ENCODE measurements at places on chromosomes 5 and 9.

DNA sequence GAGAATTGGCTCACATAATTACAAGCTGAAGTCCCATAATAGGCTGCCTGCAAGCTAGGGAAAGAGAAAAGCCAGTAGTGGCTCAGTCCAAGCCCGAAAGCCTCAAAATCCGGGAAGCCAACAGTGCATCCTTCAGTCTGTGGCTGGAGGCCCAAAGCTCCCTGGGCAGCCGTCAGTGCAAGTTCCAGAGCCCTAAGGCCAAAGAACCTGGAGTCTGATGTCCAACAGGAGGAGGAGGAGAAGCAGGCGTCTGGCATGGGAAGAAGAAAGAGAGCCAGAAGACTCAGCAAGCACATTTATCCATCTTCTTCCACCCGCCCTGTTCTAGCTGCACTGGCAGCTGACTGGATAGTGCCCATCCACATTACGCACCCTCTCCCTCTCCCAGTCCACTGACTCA is 213.4 kb downstream of the GAS1 start:
- no peak for DNase-seq

GRCh38 chr9:3526997-3527940 is 1.5 kb upstream of the RFX3 start:
- peak; percentile 79 for DNase-seq

DNA sequence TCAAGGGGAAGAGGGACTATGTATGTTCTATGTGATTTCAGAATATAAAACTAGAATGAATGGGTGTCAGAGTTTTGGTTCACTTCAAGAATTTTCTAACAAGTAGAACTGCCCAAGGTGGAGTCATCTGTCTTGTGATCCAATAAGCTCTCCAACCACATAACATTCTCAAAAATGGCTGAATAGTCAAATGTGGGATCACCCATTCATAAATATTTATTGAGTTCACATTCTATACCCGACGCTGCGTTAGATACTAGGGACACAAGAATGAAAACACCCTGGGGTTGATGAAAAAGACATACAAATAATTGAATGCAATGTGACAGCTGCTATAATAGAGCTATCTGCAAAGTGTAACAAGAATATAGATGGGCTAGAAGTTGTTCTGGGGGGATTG is 35.3 kb upstream of the TRAF1 start:
- DNase-seq, result no peak

- DNase-seq, result no peak
Observed at GRCh38 chr9:123028136-123028535, 5.3 kb upstream of the GPR21 start.

DNA sequence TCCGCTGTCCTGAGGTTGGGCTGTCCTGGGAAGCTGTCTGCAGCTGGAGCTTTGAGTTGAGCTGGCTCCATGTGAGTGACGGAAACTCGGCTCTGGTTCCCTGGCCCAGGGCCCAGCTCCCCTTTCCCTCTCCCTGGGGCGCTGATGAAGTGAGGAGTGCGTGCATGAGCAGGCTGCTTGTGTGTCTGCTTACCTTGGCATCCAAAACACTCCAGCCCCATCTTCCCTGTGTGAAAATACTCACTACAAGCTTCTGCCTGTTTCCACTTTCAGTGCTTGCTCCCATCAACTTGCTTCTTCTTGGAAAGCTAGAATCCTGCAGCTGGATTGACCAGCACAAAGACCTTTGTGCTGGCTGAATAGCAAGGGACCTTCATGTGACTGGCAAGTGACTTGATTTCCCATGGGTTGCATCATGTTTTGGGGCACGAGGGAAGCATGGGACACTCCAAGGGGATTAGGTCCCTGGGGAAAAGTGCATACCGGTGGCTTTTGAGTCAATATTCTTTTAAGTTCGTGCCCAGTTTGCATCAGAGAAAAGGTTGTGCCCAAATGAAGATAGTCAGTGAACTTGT is 198.1 kb downstream of the GADD45G start:
- no peak for DNase-seq

GRCh38 chr9:99220011-99220410 is 1.7 kb downstream of the ALG2 start:
- no peak for DNase-seq

- DNase-seq, result no peak
Observed at GRCh38 chr5:133839090-133839489, 129.3 kb downstream of the C5orf15 start.

DNA sequence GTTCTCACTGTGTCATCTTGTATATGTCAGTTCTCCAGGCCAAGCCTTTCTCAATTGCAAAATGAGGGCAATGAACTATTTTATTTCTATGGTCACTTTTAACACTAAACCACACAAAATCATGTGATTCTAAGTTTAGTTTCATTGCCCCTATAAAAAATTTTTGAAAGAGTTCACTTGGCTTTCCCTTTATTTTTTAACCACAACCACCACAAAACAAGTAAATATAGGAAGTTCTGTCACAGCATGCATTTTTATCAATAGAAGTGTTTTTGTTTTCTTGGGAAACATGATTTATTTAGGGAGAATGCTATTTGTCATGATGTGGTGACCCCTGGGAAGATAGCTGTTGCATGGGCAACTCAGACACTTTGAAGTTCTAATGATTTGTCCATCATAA is 169.1 kb downstream of the CSNK1G3 start:
- no peak for DNase-seq

DNA sequence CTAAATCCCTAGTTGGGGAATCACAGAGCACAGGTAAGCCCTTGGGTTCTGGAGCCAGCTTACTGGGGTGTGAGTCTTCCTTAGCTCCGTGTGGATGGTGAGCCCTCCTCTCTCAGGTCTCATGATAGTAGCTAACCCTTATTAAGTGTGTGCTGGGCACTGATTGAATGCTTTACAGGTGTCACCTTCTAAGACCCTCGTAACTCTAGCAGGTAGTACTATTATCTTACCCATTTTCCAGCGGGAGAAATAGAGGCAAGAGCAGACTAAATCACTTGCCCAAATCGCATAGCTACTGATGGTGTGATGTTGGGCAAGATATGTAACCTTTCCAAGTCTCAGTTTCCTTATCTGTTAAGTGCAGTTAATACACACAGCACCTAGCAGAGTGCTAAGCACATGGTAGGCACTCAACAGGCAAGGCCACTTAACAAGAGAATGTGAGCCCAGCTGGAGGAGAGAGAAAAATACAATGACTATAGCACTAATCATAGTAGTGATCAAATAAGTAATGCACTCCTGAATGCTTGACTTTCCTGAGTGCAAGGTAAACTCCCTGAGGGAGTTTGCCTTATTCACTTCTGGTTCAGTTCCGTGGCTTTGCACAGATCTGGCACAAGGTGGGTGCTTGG is at the start of gene DCANP1:
DCANP1 (minus strand) TSS at position 51 of the 632 bp plus-strand sequence. CDS start 240 bp downstream, outside the sequence.
- DNase-seq, result no peak

GRCh38 chr5:180128671-180129261 is 57.2 kb upstream of the RNF130 start:
- no peak for DNase-seq

GRCh38 chr5:124783794-124784193 is 37.4 kb upstream of the ZNF608 start:
- DNase-seq, result no peak

- no peak for DNase-seq
Observed at GRCh38 chr5:35151146-35151920, 79.0 kb downstream of the PRLR start.

- DNase-seq, result peak; percentile 72
Observed at GRCh38 chr5:40402007-40402364, 277.7 kb upstream of the PTGER4 start.

DNA sequence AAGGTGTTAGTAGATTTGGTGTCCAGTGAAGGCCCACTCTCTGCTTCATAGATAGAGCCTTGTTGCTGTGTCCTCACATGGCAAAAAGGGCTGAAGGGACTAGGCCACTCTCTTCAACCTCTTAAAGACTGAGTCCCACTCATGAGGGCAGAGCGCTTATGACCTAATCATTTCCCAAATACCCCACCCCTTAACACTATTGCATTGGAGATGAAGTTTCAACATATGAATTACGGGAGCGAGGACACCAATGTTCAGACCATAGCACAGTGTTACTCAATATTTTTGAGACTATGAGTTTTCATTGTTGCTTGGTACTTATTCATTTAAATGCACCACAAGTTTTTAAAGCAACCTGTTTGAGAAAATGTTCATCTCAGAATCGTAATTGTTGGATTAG is 8.8 kb upstream of the OTULINL start:
- no peak for DNase-seq

- DNase-seq, result peak; percentile 76
Observed at GRCh38 chr9:74887041-74887980, at the start of gene TRPM6. Gene TRPM6 (minus strand): TSS chr9:74887921. CDS start chr9:74887856, 65 bp downstream.

- no peak for DNase-seq
Observed at GRCh38 chr9:15189481-15189880, 117.5 kb downstream of the TTC39B start.

DNA sequence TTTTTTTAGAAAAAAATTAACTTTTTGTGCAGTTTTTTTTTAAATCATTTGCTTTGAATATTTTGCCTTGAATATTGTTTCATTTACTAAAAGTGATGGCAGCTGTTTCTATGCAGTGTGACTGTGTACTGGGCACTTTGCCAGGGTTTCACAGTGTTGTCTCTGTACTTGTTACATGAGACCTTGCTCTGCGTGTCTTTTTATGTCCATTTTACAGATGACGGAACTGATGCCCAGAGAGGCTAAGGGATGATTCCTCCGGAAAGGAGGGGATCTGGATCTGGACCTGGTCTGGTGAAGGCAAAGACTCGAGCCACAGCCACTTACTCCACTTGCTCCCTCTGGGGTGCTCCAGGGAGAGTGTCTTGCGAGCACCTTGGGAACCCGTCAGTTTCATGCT is 124.8 kb upstream of the PTCH1 start:
- DNase-seq, result no peak

DNA sequence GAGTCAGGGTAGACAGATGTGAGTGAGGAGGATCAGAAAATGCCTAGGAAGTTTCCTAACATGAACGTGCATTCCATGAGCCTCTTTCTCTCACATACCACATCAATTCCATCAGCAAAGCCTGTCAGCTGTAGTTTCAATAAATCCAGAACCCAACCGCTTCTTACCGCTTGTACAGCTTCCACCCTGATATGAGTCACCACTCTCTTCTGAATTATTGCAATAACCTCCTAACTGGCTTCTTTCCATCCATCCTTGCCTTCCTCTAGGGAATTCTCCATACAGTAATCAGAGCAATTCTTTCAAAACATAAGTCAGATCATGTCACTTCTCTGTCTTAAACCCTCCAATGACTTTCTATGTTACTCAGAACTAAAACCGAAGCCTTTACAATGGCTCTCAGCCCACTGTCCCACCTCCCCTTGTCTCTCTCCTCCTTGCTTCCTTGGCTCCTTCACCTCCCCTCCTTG is 8.1 kb upstream of the RAD23B start:
- DNase-seq, result peak; percentile 42

GRCh38 chr5:32232441-32233219 is 58.5 kb upstream of the GOLPH3 start:
- peak; percentile 94 for DNase-seq

GRCh38 chr9:127853312-127854183 is 910 bp downstream of the ENG start:
- no peak for DNase-seq

DNA sequence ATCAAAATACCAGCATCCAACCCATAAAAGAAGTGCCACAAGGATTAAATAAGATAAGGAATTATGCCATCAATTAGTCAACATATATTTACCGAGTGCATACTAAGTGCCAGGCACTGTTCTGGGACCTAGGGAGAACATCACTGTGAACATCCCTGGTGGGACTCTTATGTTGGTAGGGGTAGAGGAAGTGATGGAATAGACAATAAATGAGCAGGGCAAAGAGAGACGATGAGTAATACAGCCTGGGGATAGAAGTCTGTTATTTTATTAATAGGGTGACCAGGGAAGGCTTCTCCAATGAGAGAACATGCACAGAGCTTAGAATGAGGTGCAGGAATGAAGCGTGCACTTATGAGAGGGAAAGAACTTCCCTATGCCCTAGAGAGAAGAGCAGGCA is 47.4 kb upstream of the VLDLR start:
- DNase-seq, result no peak

DNA sequence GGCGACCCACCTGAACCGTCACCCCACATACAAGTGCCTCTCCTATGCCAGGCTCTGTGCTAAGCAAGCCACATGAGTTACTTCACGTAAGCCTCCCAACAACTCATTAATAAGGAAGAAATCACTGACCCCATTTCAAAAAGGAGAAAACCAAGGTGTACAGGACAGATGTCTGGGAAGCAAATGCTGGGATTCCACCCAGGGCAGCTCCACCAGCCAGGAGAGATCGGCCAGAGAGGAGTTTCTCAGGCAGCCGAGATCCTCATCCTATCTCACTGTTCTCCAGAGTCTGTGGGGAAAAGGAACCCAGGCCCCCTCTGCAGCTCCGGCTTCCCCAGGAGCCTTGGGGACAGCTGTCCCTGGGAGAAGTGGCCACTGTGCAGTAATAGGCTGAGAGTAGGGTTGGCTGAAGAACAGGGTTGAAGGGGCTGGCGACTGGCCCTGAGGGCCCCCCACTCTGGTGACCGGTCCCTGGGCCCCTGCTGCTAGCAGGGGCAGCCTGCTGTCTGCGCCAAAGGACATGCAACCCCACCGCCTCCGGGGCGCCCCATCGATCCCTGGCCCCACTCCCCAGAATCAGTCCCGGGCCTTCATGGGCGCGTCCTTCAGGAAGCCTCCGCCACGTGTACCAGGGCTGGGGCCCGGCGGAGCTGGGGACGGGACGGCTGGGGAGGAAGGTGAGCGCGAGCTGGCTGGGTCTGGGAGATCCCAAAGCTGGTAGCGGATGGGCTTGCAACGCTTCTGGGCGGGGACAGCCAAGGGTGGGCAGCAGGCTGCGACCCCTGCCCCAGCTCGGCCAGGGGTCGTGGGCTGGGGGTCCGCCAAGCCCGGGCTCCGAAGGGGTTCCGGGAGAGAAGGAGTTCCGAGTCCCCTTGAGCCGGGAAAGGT is 44.1 kb upstream of the STXBP1 start:
- DNase-seq, result peak; percentile 54

GRCh38 chr9:88682431-88682831 is 147.5 kb downstream of the NXNL2 start:
- no peak for DNase-seq
